Colonic mucosa (tissue), 4 donors: ENCODE measurements at places on chromosomes 4 and X. TPM values are rescaled to one million over a fixed set of nuclear protein-coding genes. Genes with fewer than 3 reads are reported as not detected.
A peak's percentile ranks its signal among the peaks of the same experiment; 100 is the strongest.

DNA sequence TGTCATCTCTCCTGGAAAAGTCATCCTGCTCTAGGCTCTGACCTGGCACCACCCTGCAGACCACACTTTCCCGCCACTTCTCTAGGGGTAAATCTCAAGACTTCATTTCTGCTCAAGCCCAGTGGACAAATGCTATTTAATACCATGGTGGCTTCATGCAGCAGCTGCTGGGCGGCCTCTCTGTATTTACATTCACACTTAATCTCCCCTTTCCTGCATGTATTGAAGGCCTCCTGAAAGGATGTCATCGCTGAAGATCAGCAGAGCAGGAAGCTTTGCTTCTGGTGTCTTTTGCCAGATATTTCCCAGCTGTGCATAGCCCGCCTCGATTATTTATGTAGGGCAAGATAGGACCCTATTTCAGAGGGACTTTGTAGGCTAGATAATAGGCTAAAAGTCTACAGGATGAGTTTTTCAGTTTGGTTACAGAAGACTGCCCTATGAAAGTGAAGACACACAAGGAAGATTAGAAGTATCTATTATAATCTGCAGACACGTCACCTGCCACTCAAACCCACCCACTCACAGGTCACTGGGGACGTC, 17.2 kb downstream of the PROM1 start:
- H3K4me1 ChIP-seq, result no peaks in the 10 kb centered on the region
- H3K27me3 ChIP-seq, result no peaks in the 10 kb centered on the region
- peak overlapping the region; percentile 8 for H3K27ac ChIP-seq

- H3K36me3 ChIP-seq, result no peaks in the 10 kb centered on the region
- H3K27ac ChIP-seq, result no peak overlapping the region
- H3K4me1 ChIP-seq, result no peaks in the 10 kb centered on the region
These were observed 292.8 kb upstream of the BOD1L1 start for GRCh38 chr4:13920111-13920875.

CUL4B gene
- total RNA-seq, result 38.1 TPM

TREX2 gene
- 1.2 TPM for total RNA-seq

DNA sequence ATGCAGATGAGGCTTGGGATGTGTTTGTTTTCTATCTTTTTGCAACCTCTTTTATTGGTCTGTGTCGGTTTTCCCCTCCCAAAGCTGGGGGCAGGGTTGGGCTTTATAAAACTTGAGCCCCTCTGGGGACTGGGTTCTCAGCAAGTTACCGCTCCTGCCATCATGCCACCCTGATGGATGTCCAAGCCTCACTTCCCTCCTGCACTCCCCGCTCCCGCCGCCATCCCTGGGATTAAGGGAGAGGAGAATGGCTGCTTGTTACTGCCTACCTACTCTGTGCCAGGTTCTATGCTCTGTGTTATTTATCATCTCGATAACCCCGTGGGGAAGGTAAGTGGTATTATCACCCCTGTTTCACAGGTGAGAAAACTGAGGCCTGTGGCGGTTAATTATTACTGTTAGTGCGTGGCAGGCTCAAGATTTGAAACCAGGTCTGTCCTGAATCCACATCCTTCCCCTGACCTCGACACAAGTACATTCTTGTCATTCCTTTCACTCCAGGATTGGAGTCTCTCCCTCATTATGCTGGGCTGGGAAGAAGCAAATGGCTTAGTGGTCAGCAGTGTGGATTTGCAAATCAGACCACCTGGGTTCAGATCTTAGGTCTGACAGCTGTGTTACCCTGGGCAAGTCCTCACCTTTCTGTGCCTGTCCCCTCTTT, 4.5 kb downstream of the UBA1 start:
- H3K4me3 ChIP-seq, result no peak overlapping the region
- H3K27ac ChIP-seq, result no peak overlapping the region
- peaks cover 35% of the 10 kb centered on the region for H3K36me3 ChIP-seq

GRCh38 chrX:155028129-155028528, 1.5 kb downstream of the FUNDC2 start:
- no peaks in the 10 kb centered on the region for H3K27me3 ChIP-seq
- no peak for DNase-seq
- peak overlapping the region; percentile 96 for H3K27ac ChIP-seq
- H3K4me1 ChIP-seq, result peaks cover 4% of the 10 kb centered on the region

- no peaks in the 10 kb centered on the region for H3K4me1 ChIP-seq
- no peaks in the 10 kb centered on the region for H3K27me3 ChIP-seq
- no peak overlapping the region for H3K4me3 ChIP-seq
- H3K36me3 ChIP-seq, result no peaks in the 10 kb centered on the region
These were observed 134.7 kb downstream of the SH3BGRL start for GRCh38 chrX:81336455-81337152.

GRCh38 chrX:18769812-18770573, 62.5 kb downstream of the PPEF1 start:
- no peak overlapping the region for H3K27ac ChIP-seq
- H3K27me3 ChIP-seq, result no peaks in the 10 kb centered on the region
- H3K4me3 ChIP-seq, result no peak overlapping the region
- H3K4me1 ChIP-seq, result no peaks in the 10 kb centered on the region

DNA sequence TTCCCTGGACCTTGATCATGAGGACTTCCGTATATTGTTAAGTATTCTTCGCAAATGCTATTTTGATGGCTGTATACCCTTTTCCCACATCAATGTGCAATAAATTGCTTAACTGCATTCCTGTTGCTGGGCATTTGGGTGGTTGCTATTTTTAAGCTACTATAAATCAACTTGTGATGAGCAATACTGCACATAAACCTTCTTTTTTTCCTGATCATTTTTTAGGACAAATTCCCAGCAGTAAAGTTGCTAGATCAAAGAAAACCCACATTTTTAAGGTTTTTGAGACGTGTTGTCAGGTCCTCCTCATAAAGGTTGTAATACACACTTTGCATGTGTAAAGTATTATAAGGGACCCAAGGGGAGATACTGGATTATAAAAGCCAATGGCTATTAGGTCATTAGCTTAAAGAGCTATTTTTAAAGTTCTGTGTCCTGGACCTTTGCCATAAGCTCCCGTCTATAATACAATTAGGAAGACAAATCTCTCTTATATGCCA, 35.6 kb downstream of the LIMCH1 start:
- no peaks in the 10 kb centered on the region for H3K4me1 ChIP-seq
- no peak for DNase-seq
- H3K36me3 ChIP-seq, result no peaks in the 10 kb centered on the region
- no peaks in the 10 kb centered on the region for H3K27me3 ChIP-seq
- no peak overlapping the region for H3K4me3 ChIP-seq
- no peak overlapping the region for H3K27ac ChIP-seq

GRCh38 chrX:1528884-1529203, 8.1 kb downstream of the P2RY8 start:
- no peak overlapping the region for H3K4me3 ChIP-seq
- H3K4me1 ChIP-seq, result no peaks in the 10 kb centered on the region
- H3K27ac ChIP-seq, result no peak overlapping the region
- H3K36me3 ChIP-seq, result no peaks in the 10 kb centered on the region

CT47A1 gene
- not detected for total RNA-seq

- no peaks in the 10 kb centered on the region for H3K36me3 ChIP-seq
- DNase-seq, result no peak
- no peaks in the 10 kb centered on the region for H3K4me1 ChIP-seq
- no peak overlapping the region for H3K27ac ChIP-seq
- no peaks in the 10 kb centered on the region for H3K27me3 ChIP-seq
- H3K4me3 ChIP-seq, result no peak overlapping the region
These were observed 87.4 kb downstream of the SMIM20 start for GRCh38 chr4:26001413-26001812.

DNA sequence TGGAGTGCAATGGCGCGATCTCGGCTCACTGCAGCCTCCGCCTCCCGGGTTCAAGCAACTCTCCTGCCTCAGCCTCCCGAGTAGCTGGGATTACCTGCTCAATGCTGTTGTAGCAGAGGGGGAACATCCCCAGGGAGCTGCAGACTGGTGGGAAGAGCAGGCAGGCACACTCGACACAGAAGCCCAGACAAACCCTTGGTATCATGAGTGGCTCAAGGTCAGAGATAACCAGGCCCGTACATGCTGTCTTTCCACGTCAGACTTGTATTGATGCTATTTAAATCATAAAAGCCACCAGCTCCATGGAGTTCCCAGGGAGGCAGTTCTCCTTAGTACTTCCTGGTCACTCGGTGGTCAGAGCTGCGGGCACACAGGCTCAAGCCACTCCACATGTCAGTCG, 33.2 kb downstream of the TRIML2 start:
- no peaks in the 10 kb centered on the region for H3K4me1 ChIP-seq
- H3K36me3 ChIP-seq, result no peaks in the 10 kb centered on the region
- H3K4me3 ChIP-seq, result no peak overlapping the region

- H3K36me3 ChIP-seq, result no peaks in the 10 kb centered on the region
- DNase-seq, result no peak
- no peak overlapping the region for H3K4me3 ChIP-seq
- no peaks in the 10 kb centered on the region for H3K4me1 ChIP-seq
- no peaks in the 10 kb centered on the region for H3K27me3 ChIP-seq
These were observed 158.1 kb downstream of the SOX3 start for GRCh38 chrX:140346729-140347128.

- no peaks in the 10 kb centered on the region for H3K4me1 ChIP-seq
- no peak overlapping the region for H3K27ac ChIP-seq
- no peaks in the 10 kb centered on the region for H3K27me3 ChIP-seq
These were observed 205.2 kb upstream of the CASK start for GRCh38 chrX:42128587-42128986.

DNA sequence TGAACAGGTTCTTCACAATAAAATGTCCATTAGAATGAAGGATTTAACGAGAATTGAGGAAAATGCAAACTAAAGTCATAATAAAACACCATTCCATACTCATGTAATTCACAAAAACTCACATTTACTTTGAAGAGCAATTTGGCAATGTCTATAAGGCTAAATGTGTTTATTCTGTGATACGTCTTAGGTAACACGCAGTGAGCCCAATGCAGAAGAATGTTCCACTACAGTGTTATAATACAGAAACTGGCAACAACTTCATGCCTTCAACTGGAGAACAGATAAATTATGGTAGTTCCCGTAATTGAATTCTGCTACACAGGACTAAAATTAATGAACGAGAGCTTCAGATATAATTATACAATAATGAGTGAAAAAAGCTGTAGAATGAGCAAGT, 17.4 kb downstream of the ADH5 start:
- DNase-seq, result no peak
- no peak overlapping the region for H3K27ac ChIP-seq
- no peak overlapping the region for H3K4me3 ChIP-seq
- H3K4me1 ChIP-seq, result no peaks in the 10 kb centered on the region
- no peaks in the 10 kb centered on the region for H3K27me3 ChIP-seq

- H3K4me3 ChIP-seq, result no peak overlapping the region
- no peaks in the 10 kb centered on the region for H3K27me3 ChIP-seq
- no peaks in the 10 kb centered on the region for H3K4me1 ChIP-seq
- DNase-seq, result no peak
- no peaks in the 10 kb centered on the region for H3K36me3 ChIP-seq
- no peak overlapping the region for H3K27ac ChIP-seq
These were observed 28.1 kb downstream of the MCUB start for GRCh38 chr4:109588176-109588575.

DNA sequence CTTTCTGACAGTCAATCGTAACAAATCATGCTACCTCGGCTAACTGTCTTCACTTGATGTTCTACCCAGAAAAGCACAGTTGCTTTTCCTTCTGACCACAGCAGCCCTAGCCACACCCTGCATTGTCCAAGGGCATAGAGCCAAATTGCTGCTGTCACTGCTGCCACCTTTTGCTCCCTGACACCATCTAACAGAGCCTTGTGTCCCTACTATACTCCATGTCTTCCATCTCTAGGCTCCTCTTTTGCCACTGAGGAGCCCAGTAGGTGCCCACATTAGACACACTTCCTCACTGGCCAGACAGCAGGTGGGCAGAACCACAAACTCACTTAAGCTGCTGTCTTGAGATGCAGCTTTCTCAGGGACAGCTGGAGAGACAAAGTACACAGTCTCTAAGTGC, 91.4 kb downstream of the ANXA3 start:
- H3K4me3 ChIP-seq, result no peak overlapping the region
- H3K4me1 ChIP-seq, result peaks cover 4% of the 10 kb centered on the region
- H3K36me3 ChIP-seq, result no peaks in the 10 kb centered on the region

GRCh38 chr4:82797040-82797404, 1.6 kb downstream of the SCD5 start:
- H3K27me3 ChIP-seq, result peaks cover 11% of the 10 kb centered on the region
- no peaks in the 10 kb centered on the region for H3K36me3 ChIP-seq
- peak overlapping the region; percentile 72 for H3K4me3 ChIP-seq
- no peak overlapping the region for H3K27ac ChIP-seq
- no peak for DNase-seq

GDPD2 gene
- total RNA-seq, result 15.3 TPM

- H3K27me3 ChIP-seq, result no peaks in the 10 kb centered on the region
- H3K4me1 ChIP-seq, result no peaks in the 10 kb centered on the region
- no peak overlapping the region for H3K27ac ChIP-seq
- H3K4me3 ChIP-seq, result no peak overlapping the region
- no peak for DNase-seq
These were observed 29.5 kb downstream of the DMP1 start for GRCh38 chr4:87679449-87680169.
